ENCODE measurements at places on chromosomes 1 and 21.

DNA sequence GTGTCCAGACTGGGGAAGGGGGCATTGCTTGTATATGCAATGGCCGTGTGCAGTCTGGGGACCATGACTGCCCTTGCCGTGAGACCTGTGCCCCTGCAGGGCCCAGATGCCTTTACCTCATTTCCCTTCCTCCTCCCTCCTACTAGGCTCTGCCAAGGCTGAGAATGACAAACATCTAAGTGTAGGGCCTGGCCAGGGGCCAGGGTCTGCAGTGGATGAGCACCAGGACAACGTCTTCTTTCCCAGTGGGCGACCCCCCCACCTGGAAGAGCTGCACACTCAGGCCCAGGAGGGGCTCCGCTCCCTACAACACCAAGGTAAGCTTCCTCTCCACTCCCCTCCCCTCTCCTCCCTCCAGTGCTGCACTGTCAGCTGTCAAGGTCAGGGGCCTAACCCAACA lies 49.5 kb downstream of the YARS1 start:
- DNase-seq, result no peak

- DNase-seq, result no peak
Observed at GRCh38 chr1:26280333-26281042, 602 bp downstream of the SH3BGRL3 start.

- DNase-seq, result no peak
Observed at GRCh38 chr1:46488343-46489168, 1.1 kb upstream of the DMBX1 start.

GRCh38 chr1:109498161-109498801 lies 4.4 kb downstream of the CYB561D1 start:
- no peak for DNase-seq

- no peak for DNase-seq
Observed at GRCh38 chr1:8006037-8006963, 19.8 kb downstream of the ERRFI1 start.

- no peak for DNase-seq
Observed at GRCh38 chr1:244173240-244173639, 122.2 kb downstream of the ZBTB18 start.

- no peak for DNase-seq
Observed at GRCh38 chr1:109917768-109918606, 7.3 kb downstream of the CSF1 start.

DNA sequence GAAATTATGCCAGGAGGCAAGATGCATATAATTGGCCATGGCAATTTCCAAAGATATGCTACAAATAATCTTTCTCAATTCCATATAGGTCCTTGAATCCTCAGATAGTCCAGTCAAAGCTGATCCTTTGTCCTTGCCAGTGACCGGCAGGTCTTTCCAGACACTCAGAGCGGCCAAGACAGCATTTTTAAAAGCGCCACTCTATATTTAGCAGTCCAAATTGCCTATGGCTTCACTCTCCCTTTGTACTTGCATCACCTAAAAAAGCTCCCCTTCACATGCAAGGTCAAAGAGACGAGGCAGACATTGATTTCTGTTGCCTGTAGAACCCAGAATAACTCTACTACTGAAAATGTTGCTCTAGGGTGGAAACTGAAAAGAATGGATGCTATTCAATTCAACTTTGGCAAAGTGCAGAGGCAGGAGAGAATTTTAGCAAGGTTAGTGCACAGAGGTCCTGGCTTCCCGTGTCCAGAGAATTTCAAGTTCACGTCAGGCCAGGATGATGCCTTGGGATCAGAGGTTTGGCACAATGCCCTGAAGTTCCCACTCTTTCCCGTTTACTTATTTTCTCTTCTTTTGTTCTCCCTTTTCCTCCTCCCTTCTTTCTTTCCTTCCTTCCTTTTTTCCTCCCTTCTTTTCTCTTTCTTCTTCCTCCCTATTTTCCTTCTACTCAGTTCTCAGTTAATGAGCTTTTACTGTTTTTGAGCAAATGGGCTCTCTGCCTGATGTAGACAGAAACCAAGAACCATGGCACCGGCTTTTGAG lies 108.5 kb downstream of the KCNK1 start:
- no peak for DNase-seq

GRCh38 chr1:70893381-70893780 lies 154.2 kb downstream of the PTGER3 start:
- no peak for DNase-seq

GRCh38 chr1:96710708-96711477 lies 10.7 kb upstream of the PTBP2 start:
- no peak for DNase-seq

DNA sequence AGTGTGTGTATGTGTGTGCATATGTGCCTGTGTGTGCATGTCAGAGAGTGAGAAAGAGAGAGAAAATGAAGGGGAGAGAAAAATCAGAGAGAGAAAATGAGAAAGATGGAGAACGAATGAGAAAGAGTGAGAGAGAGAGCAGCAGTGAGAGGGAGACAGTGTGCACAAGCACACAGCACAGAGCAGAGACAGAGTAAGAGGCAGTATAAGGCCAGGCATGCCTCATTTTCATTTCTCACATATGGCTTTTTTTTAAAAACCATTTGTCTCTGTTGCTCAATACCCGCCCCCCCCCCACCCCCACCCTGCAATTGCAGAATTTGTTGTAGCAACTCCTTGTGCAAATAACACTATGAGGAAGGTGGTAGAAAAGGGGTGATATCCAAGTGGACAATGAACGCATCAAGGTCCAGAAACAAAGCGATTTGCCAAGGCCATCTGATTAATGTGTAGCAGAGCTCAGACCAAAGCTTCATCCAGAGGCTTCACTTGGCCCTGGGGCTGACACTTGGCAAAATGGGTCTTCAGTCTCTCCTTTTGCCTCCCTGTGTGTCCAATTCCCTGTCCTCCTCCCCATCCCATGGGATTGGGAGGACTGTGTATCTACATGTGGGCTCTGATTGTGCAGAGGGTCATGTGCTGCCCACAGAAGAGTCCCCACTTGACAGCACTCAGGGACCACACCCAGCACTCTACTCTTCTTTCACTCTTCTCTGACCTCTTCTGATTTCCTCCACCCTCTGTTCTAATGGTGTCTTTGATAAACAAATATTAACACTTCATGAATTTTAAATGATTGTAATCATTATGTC lies 38.9 kb upstream of the HSD3B1 start:
- no peak for DNase-seq

- DNase-seq, result no peak
Observed at GRCh38 chr1:235073968-235074522, 54.6 kb downstream of the TOMM20 start.

GRCh38 chr1:99675292-99675691 lies 29.4 kb downstream of the PALMD start:
- no peak for DNase-seq

- DNase-seq, result no peak
Observed at GRCh38 chr1:63967901-63968300, 194.1 kb downstream of the ROR1 start.

DNA sequence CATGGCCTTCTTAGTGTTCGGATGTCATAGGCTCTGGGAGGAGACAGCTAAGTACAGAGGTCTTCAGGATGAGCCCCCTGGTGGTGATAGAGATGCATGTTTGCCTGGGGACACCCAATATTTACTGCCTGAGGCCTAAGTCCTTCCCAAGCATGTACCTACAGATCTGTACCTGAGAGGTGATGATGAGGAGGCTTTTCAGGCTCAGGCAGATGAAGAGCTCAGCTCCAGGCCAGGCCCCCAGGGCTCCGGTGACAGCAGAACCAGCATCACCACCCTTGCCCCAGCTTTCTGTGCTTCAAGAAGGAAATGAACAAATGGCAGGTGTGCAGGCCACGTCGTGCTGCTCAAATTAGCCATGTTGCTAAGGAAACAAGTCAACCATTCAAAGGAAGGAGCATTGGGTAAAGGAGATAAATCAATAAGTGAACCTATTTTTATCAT lies 21.1 kb downstream of the CACNA1E start:
- DNase-seq, result no peak

DNA sequence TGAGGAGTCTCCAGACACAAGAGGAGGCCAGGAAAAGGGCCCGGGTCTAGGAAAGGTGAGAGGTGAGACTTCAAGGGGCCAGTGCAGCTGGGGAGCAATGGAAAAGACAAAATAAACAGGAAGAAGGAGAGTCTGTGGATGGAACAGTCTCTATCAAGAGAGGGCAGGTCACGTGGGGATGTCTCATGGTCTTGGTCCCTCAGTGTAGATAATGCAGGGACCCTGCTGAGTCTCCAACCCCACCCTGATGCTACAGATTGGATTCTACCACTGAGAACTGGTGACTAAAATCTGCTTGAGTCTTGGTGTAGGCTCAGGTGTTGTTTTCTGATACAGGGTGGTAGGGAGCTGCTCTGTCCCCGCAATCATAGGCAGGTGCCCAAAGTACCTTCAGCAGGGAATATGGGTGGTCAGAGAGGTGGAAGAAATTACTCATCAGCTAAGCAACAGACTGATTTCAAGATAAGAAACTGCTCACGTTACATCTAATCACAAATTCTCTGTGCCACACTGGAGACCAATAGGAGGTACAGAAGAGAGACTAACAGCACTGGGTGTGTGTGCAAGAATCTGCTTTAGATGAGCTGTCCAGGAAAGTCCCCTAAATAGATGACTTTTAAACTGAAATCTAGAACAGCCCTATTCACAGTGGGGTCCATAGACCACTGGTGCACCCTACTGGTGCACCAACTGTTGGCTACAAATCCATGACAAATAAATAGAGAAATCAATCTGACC lies 101.5 kb upstream of the TLR5 start:
- no peak for DNase-seq

DNA sequence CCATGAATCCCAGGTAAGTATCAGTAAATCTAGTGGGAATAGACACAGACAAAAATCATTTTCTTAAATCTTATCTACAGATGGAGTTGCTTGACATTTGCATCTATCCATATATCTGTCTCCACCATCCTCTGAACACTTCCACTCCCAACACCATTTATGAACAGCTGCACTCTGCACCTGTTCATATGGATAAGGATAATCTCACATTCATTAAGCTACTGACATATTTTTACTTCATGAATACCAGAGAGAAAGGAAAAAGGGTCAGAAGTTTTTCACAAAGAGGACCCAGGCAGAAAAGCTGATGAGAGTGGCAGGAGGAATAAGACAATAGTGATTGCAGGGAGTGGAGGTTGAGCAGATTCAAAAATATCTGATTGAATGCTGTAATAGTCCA lies 222.6 kb downstream of the DNAH14 start:
- no peak for DNase-seq

DNA sequence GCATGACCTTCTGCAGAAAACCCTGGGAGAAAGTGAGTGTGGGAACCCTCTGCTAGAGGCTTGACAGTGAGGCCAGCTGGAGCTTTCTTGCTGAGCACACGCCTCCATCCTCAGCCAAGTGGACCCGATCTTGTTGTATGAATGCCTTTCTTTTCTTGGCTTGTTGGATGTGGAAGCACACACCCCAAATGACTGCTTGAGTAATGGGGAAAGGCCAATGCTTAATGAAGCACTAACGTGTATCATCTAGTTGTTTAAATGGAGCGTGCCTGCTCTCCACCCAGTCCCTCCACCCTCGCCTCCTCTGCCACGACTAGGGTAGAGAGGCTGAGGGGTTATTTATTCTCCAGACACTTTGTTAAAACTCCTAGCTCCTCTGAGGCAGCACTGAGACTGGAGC lies 54.3 kb upstream of the IKBKE start:
- no peak for DNase-seq

- DNase-seq, result no peak
Observed at GRCh38 chr1:21258331-21259134, 31.7 kb downstream of the ECE1 start.
